Activated CD4-positive, alpha-beta memory T cell treated with anti-CD3 and anti-CD28 coated beads for 36 hours (primary cell): ENCODE measurements at places on chromosomes 3 and 15. TPM values are rescaled to one million over a fixed set of nuclear protein-coding genes. Genes with fewer than 3 reads are reported as not detected.
A peak's percentile ranks its signal among the peaks of the same experiment; 100 is the strongest.

DNA sequence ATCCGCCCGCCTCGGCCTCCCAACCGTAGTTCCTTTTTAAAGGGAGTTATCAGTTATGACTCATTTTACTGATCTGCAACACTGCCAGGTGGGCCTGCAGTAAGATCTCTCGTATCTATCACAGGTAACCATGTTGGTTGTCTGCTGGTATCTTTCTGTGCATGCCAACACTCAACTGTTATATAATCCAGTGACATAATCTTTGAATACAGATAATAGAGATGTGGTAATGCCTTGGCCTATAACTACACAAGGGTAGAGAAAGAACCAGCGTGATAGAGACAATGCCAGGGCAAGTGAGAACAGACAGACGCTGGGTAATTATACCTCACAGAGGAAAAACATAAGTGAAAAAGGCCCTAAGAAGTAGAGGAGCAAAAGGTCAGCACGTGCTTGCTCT, 11.0 kb upstream of the ARPP19 start:
- DNase-seq = no peak

ASB14 gene
- total RNA-seq = not detected

DNA sequence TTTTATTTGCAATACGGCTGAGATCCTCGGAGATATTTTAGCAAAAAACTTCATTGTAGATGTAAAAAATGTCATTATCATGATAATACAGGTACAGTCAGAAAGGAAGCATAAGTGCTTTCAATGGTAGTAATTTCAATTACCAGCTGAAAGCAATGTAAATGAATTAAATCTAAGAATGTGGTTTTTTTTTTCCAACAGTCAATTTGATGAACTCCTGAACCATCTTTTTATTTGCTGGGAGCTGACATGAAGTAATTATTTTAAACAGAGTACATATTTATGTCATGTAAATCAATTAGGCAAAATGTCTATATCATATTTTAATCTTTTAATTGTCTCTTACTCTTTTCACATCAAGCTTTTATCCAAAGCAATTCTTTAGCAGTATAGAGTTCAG, 70.6 kb downstream of the MORC1 start:
- DNase-seq = no peak

TGM5 gene
- total RNA-seq = not detected

PXK gene
- total RNA-seq = 45.4 TPM

GRCh38 chr3:151087648-151088047, 2.2 kb downstream of the MED12L start:
- no peak for DNase-seq

- DNase-seq = peak; percentile 43
Observed at GRCh38 chr3:23959135-23959900, 14.2 kb downstream of the NR1D2 start.

GRCh38 chr3:134827213-134827612, 32.2 kb downstream of the EPHB1 start:
- DNase-seq = no peak

DNA sequence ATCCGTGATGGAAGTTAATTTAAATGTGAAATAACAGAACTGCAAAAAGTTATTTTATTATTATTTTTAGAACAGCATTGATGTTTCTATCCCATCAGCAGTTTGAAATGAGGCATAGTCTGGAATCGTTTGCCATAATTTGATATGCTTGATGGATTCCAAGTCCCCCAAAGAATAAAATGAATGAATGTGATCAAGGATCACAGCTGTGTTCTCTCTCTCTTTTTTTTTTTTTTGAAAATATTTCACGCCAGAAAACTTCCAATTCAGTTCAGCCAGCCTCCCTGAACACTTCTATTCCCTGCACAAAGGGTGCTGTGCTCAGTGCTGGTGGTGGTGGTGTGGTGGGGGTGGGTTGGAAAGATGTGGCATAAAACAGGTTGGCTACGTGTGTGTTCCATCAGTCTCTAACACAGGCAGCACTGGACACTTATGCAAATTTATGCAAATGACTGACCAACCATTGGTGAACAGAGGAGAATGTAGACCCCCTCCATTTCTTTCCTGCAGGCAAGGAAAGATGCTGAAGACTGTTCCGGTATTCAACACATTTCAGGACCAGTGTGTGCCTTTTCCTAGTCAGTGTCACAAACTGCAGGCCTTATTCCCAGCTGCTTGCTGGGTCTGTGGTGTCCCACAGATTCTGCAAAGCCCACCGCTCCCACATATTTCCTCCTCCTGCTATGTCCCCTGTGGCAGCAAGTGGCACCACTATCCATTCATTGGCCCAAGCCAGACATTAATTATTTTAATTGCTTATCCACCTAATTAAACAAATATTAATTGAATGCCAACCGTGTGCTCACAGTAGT, 10.6 kb downstream of the ARNT2 start:
- no peak for DNase-seq

DNA sequence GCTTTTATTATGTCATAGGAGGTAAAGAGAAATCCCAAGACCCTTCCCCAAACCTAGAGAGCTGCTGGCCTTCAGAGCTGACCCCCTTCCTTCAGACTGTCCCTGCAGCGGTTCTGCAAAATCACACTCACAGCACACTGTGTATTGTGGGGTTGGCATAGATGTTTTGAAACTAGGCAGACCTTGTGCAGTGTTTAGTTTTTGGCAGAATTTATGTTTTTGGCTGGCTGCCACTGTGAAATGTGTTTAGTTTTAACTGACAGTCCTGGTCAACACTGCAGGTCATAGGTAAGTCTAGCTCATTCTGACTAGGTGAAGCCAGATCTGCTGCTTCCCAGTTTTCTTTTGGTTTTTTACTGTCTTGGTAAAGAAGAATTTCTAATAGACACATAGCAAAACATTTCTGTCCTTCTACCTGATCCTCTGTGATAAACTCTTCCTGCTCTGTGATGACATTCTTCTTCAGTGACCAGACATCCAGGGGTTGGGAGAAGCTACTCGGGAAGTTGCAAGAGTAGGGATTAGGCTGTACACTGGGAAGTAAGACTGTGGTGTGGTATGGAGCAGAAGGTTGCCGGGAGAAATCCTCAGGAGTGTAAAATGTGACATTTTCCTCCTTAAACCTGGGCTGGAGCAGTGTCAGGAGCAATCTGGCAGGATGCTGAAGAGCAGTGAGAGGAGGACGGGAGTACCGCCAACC, 209.6 kb upstream of the MCTP2 start:
- DNase-seq = no peak

NRROS gene
- total RNA-seq = 25.3 TPM

GRCh38 chr3:77038930-77039605, 831 bp upstream of the ROBO2 start:
- DNase-seq = no peak

CCDC54 gene
- not detected for total RNA-seq

GRCh38 chr3:105611304-105612192, 244.8 kb downstream of the ALCAM start:
- no peak for DNase-seq

ZNF860 gene
- total RNA-seq = 0.19 TPM

TGM4 gene
- total RNA-seq = not detected
